Amygdala (tissue), 56 donors: ENCODE measurements at places on chromosomes 13 and 19.

- DNase-seq = no peak
Observed at GRCh38 chr19:33201886-33202545, 7.9 kb downstream of the LRP3 start.

- DNase-seq = no peak
Observed at GRCh38 chr13:112911285-112911701, 57.7 kb upstream of the MCF2L start.

GRCh38 chr19:48553676-48554384, 1.9 kb downstream of the SULT2B1 start:
- no peak for DNase-seq

GRCh38 chr13:108957369-108958012, 328.1 kb downstream of the MYO16 start:
- DNase-seq = no peak

DNA sequence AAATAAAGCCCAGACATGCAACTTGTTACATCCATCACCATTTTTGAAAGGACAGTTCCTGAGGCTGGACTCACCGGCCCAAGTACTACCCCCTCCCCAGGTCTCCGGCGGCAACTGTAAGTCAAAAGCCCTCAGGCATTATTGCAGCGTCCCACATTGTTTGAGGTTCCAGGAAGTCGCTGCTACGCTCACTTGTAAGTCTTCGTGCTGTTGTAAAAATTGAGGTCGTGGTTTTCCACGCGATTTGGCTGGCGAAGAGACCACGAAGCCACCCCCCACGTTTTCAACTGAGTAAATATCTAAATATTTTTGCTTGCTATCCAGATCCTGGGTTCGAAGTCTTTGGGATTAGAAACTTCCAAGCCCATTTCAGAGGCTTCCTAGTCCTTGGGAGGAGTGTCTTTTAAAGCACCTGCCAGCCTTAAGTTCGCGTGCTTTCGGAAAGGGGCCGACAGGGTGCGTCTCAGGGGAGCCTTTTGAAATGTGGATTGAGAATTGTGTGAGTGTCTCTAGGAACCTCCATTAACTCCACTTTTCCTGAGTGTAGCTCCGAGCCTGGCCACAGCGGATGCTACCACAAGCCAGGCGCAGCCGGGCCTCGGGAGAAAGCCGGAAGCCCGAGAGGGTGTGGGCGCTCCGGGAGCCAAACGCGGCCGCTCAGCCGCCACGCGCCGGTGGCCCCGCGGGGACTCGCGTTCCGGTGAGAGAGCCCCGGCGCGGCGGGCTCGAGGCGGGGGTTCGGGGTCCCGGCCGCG, 434 bp upstream of the FNDC3A start:
- peak; percentile 29 for DNase-seq

GRCh38 chr13:41928323-41928722, 32.6 kb downstream of the VWA8 start:
- no peak for DNase-seq

- no peak for DNase-seq
Observed at GRCh38 chr13:87810920-87811344, 139.8 kb downstream of the SLITRK5 start.

DNA sequence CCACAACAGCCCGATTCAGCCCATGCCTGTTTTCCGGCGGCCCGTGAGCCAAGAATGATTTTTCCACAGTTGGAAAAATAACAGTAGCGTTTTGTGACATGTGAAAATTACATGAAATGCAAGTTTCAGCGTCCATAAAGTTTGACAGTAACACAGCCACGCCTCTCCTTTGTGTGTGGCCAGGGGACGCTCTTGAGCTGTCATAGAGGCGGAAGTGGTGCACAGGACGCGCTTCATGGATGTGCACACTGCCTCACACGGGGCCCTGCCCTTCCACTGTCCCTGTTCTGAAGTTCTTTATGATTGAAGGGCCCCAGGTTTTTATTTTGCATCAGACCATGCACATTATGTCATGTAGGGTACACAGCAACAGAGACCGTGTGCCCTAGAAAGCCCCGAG, 12.4 kb upstream of the ELAVL1 start:
- no peak for DNase-seq

DNA sequence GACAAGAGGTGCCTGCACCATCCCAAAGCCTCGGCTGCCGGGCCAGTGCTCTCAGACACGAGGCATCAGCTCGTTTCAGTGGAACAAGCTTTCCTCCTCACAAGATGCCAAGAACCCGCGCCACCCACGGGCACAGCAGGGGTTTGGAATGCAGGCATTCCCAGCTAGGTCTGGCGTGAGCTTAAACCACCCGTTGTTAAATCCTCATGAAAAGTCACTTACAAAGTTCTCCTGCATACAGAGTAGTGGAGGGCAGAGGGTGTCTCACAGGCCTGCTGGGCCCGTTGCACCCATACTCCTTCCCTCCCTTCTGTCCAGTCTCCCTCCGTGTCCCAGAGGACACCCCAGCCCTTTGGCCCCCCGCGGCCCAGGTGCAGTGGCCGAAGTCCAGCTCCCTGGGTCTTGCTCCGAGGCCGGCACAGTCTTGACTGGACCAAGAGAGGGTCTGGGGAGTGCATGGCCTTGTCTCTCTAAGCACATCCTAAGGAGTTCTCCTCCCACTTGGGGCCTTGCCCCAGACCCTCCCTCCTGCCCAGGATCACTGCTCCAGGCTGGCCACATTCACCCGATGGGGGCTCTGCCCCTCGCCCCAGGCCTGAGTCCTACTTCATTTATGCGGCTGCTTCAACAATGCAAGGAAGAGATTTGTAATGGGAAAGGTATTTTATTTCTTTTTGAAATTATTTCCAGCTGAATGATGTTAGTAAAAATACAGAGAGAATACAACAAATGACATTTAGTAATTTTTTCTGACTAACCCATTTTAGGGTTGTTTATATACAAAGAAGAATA, 35.2 kb upstream of the GRTP1 start:
- DNase-seq = no peak

DNA sequence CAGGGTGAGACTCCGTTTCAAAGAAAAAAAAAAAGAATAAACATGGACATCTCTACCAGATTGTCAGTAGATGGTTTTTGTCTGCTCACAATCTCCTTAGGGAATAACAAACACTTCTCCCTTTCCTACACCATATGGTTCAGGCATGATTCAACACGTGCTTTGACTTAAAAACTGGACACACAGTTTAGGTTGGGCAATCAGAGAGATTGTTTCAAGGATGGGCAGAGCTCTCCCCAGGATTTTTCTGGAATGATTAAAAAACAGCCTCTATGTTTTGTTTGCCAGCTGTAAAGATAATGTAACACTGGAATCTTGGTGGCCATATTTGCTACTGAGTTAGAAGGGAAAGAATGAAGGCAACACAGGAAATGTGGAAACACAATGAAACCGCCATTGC, 150.1 kb upstream of the TSC22D1 start:
- DNase-seq = no peak

GRCh38 chr13:73576291-73576690, 517.5 kb downstream of the KLF5 start:
- no peak for DNase-seq

DNA sequence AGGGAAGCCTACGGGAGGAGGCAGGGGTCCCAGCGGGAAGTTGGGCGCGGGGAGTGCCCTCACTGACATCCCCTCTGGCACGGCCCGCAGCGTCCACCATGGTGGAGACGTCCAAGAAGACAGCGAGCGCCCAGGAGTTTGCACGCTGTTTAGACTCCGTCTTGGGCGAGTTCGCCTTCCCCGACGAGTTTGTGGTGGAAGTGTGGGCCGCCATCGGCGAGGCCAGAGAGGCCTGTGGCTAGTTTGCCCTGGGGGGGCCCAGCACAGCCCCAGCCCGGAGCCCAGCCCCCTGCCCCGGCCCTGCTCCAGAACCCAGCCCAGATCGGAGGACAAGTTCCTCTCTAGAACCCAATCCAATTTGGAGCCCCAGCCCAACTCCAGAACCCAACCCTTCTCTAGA, 4.7 kb downstream of the GIPC3 start:
- no peak for DNase-seq

DNA sequence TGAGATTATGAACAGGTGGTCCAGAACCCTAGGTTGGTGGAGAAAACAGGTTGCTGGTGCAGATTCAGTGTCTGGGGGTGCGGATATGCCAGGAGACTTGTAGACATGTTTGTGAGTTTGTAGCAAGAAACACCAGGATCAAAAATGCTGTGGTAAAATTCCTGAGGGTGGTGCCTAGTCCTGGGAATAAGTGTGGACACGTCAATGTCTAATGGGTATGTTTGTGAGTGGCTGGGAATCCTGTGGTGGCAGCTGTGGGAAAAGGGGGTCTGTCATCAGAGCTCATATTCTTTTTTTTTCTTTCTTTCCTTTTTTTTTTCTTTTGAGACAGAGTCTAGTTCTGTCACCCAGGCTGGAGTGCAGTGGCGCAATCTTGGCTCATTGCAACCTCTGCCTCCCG, 7.2 kb downstream of the ZNF708 start:
- no peak for DNase-seq

DNA sequence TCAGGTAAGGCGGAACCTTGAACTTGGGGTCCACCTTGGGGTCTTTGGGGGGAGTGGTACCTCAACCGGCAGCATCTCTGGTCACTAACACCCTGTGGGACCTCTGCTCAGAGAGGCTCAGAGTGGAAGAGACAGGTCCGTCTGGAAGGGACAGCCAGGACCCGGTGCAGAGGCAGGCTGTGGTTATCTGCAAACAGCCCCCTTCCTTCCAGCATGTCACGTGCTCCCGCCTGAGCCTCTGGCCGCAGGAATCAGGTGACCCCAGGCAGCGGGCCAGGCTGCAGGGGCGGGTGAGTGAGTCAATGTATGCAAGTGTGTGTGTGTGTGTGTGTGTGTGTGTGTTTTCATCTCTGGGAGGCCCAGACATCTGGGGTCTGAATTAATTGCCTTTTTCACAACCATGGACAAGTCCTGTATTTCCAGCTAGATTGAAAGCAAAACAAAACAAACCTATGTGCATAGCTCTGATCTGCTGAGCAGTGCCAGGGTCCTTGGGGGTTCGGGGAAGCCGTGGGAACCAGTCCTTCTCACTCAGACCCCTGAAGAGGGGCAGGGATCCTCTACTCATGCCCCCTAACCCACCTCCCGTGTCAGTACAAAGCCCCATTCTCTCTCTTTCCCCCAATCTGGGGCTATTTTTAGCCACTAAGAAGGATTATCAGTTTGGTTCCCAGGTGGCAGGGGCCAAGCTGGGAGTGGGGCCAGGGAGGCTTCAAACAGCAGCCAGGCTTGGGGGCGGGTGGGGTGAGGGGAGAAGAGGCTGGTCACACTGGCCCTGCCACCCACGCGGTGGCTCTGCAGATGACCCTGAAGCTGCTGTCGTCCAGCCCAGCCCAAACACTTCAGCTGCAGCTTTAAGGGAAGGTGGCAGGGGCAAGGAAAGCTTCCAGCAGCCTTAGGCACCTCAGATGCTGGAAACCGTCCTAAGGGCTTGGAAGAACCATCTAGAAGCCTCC, 31.4 kb downstream of the CERS4 start:
- peak; percentile 68 for DNase-seq

GRCh38 chr13:85654227-85654626, 145.0 kb downstream of the SLITRK6 start:
- no peak for DNase-seq

- DNase-seq = no peak
Observed at GRCh38 chr13:38759390-38759789, 72.5 kb downstream of the FREM2 start.

- no peak for DNase-seq
Observed at GRCh38 chr19:17125062-17125727, 49.6 kb downstream of the MYO9B start.

DNA sequence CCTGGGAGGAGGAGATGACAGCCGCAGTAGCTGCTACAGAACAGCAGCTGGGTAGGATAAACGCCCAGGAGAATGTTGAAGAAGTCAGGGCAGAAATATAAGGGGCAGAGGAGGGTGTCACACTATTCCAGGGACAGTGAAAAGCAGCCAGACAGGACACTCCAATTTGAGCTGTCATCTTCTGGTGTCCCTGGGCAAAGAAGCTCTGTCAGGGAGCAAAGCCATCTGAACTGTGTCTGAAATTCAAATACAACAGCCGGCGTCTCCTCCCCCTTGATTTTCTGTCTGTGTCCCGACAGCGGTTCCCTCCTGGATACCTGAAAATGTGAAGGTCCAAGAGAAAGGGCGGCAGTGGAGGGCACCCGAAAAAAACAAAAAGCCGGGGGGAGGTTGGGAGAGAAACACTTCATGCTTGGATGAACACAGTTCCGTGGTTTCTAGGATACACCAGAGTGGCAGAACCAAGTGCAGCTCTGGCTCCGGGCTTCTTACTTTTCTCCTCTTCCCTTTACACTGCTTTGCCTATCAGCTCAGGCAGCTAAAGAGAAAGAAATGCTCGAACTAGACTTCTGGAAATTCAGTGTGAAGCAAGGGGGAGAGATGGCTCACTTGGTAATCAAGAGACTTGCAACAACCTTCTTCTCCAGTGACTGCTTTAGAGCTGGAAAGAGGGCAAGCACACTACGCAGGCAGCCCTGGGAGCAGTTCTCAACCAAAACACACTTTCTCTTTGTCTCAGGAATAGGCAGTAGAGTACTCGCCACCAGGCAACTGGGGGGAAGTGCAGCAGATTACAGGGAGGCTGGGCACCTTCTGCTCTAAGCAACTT, 465.6 kb downstream of the ITGBL1 start:
- DNase-seq = no peak

DNA sequence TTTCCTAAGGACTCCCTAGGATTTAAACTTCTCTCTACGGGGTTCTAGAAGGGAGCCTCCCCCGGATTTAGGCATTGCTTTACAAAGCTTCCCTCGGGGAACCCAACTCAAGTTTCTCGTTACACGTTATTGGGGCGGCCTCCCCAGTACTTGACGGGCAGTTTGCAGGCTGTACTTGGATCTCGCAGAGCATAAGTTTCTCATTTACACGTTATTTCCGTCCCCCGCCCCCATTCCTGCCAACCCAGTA, 584 bp downstream of the SMG9 start:
- no peak for DNase-seq

DNA sequence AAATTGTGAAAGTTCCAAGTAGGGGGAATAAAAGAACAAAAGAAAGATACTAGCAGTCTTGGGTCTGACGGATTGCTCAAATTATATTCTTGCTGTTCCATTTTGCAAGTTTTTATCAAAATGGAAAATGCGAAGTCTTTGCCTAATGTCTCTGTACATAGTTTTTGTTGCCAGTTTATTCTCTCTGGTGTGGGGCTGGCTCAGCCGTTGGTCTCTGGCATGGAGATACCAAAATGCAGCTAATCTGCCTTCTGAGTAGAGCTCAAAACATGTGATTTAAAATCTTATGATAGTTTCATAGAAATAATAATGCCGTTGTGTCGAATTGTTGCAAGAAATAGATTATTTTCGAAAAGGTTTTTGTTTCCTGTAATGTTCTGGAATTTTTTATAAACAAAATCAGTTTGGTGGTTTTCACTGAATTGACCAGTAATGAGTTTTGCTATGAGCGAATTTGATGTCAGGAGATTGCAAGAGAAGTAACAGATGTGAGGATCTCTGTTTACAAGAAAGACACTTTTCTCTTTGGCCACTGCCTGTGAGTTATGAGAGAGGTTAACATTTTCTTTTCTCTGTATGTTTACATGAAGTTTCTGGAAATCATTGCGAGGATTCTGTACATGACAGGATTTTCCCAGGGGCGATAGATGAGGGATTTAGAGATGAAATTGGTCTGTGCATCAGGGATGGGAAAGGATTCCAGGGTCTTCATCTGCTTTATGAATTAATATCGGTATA, 147.0 kb downstream of the DCT start:
- DNase-seq = no peak

GRCh38 chr19:13154241-13154778, 4.1 kb downstream of the IER2 start:
- DNase-seq = peak; percentile 18

- DNase-seq = no peak
Observed at GRCh38 chr19:5038631-5039271, 69.8 kb downstream of the KDM4B start.

GRCh38 chr13:41019011-41019487, at the start of gene ELF1:
TSS of gene ELF1 (minus strand) at chr13:41019316. CDS start at chr13:40982054, 37,262 bp downstream.
- DNase-seq = no peak
